RKO (cell line): ENCODE measurements at places on chromosomes 7 and 10.
A peak's percentile ranks its signal among the peaks of the same experiment; 100 is the strongest.

- DNase-seq: no peak
These were observed 312.7 kb upstream of the RNF32 start for GRCh38 chr7:156327916-156328315.

DNA sequence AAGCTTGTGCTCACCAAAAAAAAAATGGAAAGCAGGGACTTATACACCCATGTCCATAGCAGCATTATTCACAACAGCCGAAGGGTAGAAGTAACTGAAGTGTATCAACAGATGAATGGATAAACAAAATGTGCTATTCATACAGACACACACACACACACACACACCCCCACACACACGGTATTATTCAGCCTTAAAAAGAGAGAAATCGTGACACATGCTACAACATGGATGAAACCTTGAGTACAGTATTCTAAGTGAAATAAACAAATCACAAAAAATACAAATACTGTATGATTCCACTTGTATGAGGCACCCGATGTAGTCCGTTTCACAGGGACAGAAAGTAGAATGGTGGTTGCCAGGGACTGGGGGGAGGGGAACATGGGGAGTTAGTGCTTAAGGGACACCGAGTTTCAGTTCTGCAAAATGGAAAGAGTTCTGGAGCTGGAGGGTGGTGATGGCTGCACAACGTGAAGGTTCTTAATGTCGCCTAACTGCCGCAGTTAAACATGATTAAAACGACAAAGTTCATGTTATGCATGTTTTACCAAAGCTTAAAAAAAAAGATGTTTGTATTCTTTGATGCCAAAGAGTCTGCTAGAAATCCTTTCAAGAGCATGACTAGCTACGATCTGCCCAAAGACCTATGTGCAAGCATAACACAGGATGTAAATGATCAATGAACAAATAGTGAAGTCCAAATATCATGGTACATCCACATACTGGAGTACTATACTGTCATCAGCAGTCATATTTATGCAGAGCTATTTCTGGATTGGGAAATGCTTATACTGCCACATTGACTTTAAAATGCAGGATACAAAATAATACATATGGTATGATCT, 7.2 kb downstream of the TNS3 start:
- DNase-seq: no peak

- DNase-seq: peak; percentile 5
These were observed 142.8 kb downstream of the LSM5 start for GRCh38 chr7:32347244-32347828.

GRCh38 chr7:68203251-68203650, 1206.6 kb downstream of the TYW1 start:
- no peak for DNase-seq

GRCh38 chr7:142301923-142302550, 44.2 kb upstream of the PRSS58 start:
- DNase-seq: peak; percentile 65

GRCh38 chr7:106729720-106730385, 68.9 kb upstream of the CCDC71L start:
- DNase-seq: no peak

- no peak for DNase-seq
These were observed 59.5 kb upstream of the SRPK2 start for GRCh38 chr7:105448181-105448580.

GRCh38 chr7:16984375-16984774, 102.6 kb upstream of the AGR3 start:
- no peak for DNase-seq

- peak; percentile 9 for DNase-seq
These were observed 175.3 kb upstream of the SEMA3E start for GRCh38 chr7:83824214-83824613.
